ENCODE measurements at places on chromosomes 11 and 22. TPM values are rescaled to one million over a fixed set of nuclear protein-coding genes. Genes with fewer than 3 reads are reported as not detected.

HTR3A gene
- not detected for total RNA-seq

TUBA8 gene
- total RNA-seq: 0.34 TPM

NARS2 gene
- total RNA-seq: 9.7 TPM

LDHAL6A gene
- total RNA-seq: not detected

TMPRSS6 gene
- total RNA-seq: not detected

KRTAP5-8 gene
- total RNA-seq: not detected

ADORA2A gene
- total RNA-seq: 1.1 TPM

ROBO4 gene
- 0.83 TPM for total RNA-seq

OR5T3 gene
- total RNA-seq: not detected

ESAM gene
- 0.14 TPM for total RNA-seq

SLC7A4 gene
- total RNA-seq: not detected

OR52E4 gene
- total RNA-seq: not detected

C11orf52 gene
- total RNA-seq: 0.96 TPM

NECTIN1 gene
- total RNA-seq: 4.1 TPM

CACNA1I gene
- total RNA-seq: not detected

UPK3A gene
- total RNA-seq: not detected

RASL10A gene
- 0.45 TPM for total RNA-seq

APOL3 gene
- 1.4 TPM for total RNA-seq

DNA sequence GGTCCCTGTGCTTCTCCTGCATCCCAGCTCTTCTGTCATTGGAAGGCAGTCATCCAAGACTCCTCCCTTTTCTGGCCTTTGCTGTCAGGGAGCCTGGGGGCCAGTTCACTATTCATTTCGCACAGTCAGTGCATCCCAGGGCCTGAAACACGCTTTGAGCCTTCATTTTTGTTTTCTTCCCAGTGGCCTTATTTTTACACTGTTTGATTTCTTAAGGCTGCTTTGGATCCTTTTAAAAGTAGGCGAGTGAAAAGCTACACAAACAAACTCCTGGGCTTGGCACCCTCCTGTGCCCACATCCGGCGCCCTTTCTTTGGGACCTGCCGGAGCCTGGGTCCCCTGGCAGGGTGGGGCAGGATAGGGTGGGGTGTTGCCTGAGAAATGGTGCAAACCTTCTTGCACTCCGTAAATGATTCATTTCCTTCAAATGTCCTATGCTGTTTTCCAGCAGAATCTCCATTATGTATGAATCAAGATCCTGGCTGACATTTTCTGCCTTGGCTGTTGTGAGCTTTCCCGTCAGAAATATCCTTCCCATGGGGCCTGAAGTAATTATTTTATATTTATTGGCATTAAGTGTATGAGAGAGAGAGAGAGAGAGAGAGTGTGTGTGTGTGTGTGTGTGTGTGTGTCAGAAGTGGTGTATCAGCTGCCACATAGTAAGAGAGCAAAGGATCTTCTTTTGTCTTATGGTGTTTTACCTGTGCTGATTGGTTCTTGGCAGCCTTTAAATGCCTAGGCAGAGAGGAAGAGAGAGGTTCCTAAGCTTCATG is 45.6 kb downstream of the BCR start:
- peak; percentile 40 for DNase-seq

- no peak for DNase-seq
Observed at GRCh38 chr11:111000400-111001080, 245.0 kb upstream of the POU2AF2 start.

- DNase-seq: no peak
Observed at GRCh38 chr22:49439373-49439772, 388.3 kb downstream of the BRD1 start.

DNA sequence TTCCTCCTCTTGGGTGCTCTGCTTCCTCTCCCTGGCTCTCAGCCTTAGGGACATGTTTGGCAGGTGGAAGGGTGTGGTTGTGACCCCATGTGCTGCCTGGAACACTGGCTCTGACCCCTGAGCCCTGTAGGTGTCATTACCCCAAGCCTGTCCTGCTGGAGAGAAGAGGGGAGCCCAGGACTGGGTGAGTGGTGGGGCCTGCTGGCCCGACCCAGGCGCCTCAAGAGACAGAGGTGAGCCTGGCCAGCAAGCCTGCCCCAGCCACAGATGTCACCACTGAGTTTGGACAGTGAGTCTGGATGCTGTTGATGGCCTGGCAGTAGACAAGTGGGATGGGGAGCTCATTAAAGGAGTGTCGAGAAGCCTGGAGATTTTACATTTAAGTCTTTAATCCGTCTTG is 1112.2 kb downstream of the BRD1 start:
- no peak for DNase-seq

GRCh38 chr11:58707767-58708166 is 24.0 kb downstream of the GLYAT start:
- DNase-seq: no peak

DNA sequence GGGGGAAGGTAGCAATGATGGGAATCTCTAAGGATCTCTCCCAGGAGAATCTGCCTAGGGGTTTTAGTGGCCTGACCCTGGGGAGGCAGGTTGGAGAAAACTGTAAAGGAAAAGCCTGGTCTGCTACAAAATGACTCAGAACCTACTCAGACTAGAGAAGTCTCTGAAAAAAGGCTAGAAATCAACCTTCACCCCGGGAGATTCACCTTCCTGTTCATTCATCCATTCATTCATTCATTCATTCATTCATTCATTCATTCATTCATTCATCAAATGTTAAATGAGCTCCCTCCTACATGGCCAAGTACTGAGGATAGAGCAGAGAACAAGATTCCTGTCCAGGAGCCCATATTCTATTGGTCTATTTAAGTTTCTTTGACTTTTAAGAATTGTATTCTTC is 8.9 kb upstream of the ANKK1 start:
- no peak for DNase-seq

GRCh38 chr11:8947230-8947943 is 4.6 kb upstream of the ASCL3 start:
- DNase-seq: no peak

- DNase-seq: peak; percentile 63
Observed at GRCh38 chr11:103773059-103773458, 263.4 kb upstream of the DDI1 start.

- no peak for DNase-seq
Observed at GRCh38 chr11:8937159-8937558, 4.4 kb upstream of the C11orf16 start.

GRCh38 chr22:28822930-28823551 is 22.7 kb upstream of the XBP1 start:
- no peak for DNase-seq

DNA sequence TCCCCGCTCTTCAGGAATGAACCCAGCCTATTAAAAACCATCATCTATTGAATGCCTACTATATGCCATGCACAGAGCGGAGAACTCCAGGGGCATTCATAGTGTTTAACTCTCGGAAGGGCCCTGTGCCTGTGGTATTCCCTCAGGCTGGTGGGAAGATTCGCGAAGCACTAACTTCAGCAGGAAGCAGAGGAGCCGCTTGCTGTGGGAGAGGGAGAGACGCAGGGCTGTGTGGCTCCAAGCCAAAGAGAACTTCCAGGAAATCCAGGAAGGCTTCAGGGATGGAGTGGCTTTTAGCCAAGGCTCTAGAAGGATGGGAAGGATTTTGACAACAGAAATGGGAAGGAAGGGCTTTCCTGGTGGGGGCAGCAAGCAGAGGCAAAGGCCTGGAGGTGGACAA is 103.8 kb downstream of the TP53I11 start:
- DNase-seq: no peak

DNA sequence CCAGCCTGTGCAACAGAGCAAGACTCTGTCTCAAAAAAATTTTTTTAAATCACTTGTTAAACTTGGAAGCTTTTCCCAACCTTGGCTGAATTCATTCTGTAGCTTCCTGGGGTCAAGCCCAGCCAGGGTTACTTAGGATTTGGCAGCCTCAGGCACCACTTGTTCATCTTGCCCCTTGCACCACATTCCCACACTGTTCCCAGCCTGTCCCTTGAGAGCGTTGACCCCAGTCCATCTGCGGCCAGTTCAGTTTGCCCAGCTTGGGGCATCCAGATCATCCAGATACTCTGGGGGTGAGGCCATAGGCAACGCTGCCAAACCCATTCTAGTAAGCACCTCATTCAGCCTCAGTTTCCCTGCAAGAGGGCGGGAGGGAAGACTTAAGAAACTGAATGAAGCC is 8.7 kb upstream of the THRSP start:
- DNase-seq: no peak

DNA sequence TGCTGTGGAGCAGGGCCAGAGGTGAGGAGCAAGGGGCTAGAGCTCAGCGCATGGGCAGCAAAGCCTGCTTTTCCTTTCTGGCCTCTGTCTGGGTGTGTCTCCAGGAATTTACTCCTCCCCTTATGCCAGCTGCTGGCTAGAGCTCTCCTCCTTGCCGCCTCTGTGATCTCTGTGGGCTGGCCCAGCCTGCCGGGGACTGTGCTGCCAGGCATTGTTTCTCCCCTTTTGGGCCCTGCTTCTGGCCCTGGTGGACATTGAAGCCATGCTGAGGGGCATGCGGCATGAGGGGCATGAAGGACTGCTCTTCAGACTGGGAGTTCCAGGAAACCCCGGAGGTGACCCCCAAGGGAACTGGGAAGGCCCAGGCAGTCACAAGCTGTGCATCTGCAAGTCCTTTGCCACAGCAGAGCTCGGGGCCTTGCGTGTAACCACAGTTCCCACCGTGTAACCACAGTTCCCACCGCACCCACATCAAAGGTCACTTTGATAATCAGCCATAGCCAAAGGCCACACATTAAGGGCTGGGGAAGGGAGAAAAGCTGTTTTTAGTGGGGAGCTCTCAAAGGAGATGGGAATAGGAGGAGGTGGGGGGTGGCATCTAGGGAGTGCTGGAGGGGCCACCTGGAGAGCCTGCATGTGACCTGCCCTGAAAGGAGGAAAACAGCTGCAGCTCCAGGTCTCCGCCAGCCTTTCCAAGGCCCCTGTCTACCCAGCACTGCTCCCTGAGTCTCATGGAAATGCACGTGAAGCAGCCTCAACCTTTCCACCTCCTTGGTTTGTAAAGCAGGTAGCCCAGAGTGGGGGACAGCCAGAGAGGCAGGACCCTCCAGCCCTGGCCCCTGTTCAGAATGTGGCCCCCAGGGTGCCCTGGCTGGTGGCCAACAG is 62.3 kb downstream of the PPFIBP2 start:
- no peak for DNase-seq

- no peak for DNase-seq
Observed at GRCh38 chr11:26332572-26332915, 614 bp downstream of the ANO3 start.

DNA sequence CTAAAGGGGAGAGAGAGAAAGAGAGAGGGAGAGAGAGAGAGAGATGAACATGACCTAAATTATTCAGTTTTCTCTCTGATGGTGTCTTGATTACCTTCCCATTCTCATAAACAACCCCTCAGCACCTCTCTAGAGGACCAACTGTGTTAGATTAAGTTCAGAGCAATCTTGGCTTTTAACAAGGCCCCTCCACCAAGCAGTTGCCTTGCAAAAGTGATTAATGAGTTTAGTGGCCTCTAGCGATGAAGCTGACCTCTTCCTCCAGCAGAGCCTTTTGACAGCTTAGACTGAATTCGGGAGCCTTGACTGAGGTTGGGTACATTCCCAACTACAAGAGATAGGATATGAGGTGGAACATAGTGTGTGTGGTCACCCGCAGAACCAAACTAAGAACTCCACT is 66.1 kb downstream of the ARL14EP start:
- DNase-seq: no peak

DNA sequence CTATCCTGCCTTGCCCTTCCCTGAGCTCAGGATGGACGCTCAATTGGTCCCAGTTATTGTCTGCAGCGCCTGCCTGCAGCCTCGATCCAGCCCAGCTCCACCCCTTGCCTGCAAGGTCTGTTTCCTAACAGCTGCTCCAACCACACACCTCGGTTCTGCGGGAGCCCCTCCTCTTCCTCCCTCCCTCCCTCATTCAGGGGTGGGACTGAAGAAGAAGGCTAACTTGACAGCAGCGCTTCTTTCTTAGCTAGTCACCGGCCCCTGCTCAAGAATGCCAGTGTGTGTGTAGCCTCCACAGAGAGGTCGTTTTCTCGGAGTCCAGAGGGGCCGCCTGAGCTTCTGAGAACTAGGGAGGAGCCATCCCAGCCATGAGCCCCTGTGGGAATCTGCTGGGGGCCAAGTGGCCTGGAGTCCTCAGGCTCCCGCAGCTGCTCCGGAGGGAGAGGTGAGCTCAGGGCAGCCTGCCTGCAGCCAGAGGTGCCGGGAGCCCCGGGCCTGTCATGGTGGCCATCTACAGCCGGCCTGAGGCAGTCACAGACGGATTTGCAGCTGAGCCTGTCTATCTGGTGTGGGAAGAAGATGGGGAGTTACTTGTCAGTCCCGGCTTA is 36.1 kb downstream of the LIMK2 start:
- peak; percentile 89 for DNase-seq

DNA sequence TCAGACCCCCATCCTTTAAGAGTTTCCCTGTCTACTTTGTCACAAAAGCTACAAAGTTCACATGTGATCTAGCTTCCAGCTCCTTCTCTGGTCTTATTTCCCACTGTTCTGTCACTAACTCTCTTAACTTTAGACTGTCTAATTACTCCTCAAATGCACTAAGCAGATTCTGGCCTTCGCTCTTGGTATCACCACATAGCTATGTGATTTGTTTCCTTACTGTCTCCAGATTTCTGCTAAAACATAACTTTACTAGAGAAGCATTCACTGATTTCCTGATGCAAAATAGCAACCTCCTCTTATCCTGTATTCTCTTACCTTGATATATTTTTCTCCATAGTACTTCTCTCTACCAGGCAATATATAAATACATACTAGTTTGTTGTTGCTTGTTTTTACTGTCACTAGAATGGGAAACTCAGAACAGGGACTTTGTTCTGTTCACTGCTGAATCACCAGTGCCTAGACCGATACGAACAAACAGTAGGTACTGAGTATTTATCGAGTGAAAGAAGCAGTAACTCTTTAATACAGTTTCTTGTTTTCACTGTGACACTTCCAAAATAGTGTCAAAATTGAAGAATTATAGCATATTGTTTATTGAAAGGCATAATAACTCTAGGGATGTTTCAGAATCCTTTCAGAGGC is 205.6 kb downstream of the DDX10 start:
- peak; percentile 78 for DNase-seq

DNA sequence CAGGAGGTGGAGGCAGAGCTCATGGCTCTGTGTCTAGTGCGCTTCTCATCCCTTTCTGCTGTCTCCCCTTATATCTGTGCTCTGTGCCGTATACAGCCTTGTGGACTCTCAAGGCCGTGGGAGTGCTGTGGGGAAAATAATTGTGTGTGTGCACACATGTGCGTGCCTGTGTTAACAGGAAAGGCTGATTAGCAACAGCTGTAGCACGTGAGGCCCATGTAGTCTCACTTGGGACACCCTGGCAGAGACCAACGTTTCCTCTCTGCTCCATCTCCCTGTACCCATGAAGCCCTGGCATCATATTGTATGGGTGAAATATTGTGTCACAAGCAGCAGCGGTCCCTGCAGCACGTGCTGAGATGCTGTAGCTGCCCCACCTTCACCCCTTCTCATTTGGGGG is 109.3 kb downstream of the LRRC32 start:
- DNase-seq: no peak

GRCh38 chr11:11230087-11230486 is 123.0 kb downstream of the CSNK2A3 start:
- DNase-seq: no peak

DNA sequence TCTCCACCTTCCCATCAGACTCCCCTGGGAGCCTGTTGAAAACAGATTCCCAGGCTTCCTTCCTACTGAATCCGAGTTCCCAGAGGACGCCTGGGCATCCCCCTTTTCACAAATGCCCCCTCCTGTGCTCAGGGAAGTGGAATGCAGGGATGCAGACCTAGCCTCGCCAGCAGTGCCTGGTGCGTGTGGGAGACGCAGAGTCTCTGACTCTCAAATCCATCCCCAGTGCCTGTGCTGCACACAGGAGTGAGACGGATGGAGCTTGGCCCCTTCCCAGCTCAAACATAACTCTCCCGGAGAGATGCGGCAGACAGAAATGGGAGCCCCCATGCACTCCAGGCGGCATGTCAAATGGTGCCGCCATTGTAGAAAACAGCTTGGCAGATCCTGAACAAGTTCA is 62.6 kb downstream of the CTTN start:
- no peak for DNase-seq

Data from HFFc6 (cell line).